ENCODE measurements at places on chromosomes 5 and 9. TPM values are rescaled to one million over a fixed set of nuclear protein-coding genes. Genes with fewer than 3 reads are reported as not detected.

Gene KYAT1
- total RNA-seq, result 5.3 TPM

Gene EIF4EBP3
- total RNA-seq, result 0.74 TPM

Gene DAB2
- total RNA-seq, result 217 TPM

Gene PAEP
- total RNA-seq, result not detected

Gene FAM221B
- total RNA-seq, result not detected

Gene FSTL4
- total RNA-seq, result not detected

Gene RANBP3L
- not detected for total RNA-seq

Gene OLFM1
- 1.5 TPM for total RNA-seq

Gene SHC3
- total RNA-seq, result 26.5 TPM

Gene RUSC2
- total RNA-seq, result 32.9 TPM

Gene S100Z
- not detected for total RNA-seq

Gene ADAMTS2
- total RNA-seq, result 25.8 TPM

- DNase-seq, result no peak
These were observed 60.1 kb downstream of the GADD45G start for GRCh38 chr9:89664896-89665329.

GRCh38 chr9:90188656-90189055 lies 454.0 kb downstream of the DIRAS2 start:
- DNase-seq, result no peak

- DNase-seq, result no peak
These were observed 13.0 kb upstream of the CXXC5 start for GRCh38 chr5:139635191-139635590.

DNA sequence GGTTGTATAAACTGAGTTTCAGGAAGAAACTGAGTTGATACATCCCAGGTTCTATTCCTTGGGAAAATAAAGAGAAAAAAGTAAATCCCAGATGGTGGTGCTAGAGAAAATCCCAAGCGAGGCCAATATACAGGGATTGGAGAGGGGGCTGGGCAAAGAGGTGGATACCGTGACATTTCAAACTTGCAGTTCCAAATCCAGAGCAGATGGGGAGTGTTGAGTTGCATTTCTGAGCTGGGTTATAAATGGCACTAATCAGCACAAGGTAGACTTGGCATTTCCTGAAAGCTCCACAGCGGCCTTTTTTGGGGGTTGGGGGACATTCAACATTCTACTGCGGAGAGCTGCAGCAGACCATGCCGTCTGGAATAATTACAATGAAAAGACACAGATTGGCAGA lies 224.4 kb downstream of the NXNL2 start:
- no peak for DNase-seq

- no peak for DNase-seq
These were observed 164.4 kb upstream of the SLC12A2 start for GRCh38 chr5:127919006-127919796.

DNA sequence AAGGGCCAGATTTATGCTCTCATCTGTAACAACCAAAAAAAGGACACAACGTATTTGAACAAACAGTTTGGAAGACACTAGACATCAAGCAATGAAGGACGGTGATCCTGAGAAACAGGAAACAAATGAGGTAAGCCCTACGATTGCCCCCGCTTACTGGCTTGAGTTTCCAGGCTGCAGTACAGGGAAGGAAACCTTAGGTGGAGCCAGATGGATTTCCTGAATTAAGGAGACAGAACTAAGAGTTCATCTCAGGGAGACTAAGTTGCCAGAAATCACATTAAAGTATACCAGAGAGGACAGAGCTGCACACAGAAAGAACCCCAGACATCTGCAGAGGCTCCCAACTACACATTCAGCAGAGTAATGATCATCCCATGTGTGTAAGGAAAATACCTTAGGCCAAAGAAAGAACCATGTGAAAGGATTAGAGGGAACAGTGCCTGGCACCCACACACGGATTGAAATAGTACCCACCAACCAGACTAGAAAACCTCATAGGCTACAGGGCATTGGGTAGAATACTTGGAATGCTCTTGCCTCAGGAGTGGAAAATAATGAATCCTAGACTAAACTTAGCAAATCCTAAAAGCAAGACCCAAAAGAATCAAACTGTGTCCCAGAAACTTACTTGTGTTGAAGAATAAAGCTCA lies 99.3 kb upstream of the NIPBL start:
- peak; percentile 31 for DNase-seq

DNA sequence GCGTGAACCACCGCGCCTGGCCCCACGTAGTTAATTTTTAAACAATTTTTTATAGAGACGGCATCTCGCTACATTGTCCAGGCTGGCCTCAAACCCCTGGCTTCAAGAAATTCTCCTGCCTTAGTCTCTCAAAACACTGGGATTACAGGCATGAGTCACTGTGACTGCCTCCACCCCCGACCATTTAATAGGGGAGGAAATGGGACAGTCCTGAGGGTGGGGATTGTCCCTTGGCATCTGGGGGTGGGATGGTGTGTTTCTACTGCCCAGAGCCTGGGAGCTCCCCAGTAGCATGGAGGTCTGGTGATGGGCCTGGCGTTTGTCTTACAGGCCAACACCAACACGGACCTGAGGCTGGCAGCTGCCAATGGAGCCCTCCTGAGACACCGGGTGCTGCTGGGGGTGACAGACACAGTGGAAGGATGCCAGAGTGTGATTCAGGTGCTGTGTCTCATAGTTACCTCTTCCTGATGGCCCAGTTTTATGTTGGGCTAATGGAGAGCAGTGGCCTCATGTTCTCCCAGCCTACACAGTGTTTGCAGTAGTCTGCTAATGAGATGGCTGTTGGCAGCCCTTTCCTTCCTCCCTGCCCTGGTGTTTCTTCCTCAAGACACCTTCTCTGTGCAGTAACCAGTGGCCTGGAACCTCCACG lies 22.5 kb downstream of the TMEM268 start:
- no peak for DNase-seq

GRCh38 chr9:136239983-136240330 lies 5.7 kb downstream of the QSOX2 start:
- no peak for DNase-seq

DNA sequence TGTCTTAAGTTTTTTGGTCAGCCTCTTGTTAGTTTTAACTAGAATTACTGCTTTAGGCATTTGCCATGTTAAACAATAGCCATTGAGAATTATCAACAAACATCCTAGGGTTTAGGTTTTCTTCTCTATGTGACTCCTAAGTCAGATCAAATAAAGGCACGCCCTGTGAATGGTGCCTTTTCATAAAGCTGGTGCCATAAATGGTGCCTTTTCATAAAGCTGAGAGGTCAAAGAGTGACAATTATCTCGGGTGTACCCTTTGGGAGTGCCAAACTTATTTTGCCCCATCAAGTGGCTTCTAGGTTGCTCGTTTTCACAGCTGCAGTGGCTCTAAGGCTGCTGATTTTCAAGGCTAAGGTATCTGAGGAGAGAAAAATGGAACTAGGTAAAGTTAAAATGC lies 391.6 kb downstream of the DMRTA1 start:
- no peak for DNase-seq

GRCh38 chr9:5286262-5286661 lies 18.3 kb downstream of the RLN2 start:
- no peak for DNase-seq

DNA sequence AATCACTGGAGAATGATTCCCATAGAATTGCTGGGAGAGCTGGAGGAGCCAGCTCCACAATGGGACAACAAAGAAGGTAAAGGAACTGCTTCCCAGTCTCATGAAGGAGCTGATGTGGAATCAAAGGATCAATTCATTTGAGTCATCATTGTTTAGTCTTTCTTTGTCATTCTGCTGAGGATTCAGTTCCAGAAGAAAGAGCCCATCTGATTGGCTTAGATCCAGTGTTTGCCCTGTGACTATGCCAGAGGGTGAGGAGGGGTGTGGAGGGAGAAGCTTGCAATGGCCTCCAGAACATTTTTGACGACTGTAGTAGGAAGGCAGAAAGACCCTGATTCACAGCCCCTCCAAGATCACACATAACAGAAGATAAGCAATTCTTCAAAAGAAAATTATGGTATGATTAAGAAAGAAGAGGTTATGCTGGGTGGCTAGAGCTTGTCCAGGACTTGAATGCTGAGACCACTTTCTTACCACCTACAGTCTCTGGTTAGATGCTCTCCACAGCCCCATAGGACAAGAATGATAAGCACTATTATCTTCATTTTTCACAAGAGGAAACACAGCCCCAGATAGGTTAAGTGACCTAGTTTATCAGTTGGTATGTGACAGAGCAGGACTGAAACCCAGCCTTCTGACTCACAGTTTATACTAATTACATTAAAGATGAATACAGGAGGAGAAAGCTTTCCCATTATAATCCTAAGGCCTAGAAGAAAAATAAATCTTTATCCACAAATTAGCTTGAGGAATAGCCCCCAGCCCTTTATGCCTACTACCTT lies 363.1 kb downstream of the PRELID2 start:
- peak; percentile 39 for DNase-seq

GRCh38 chr9:99353408-99353807 lies 131.3 kb downstream of the SEC61B start:
- DNase-seq, result peak; percentile 96

GRCh38 chr5:52961274-52961681 lies 27.9 kb upstream of the ITGA2 start:
- peak; percentile 16 for DNase-seq

GRCh38 chr9:136385015-136385414 lies 11.5 kb upstream of the CARD9 start:
- DNase-seq, result no peak

GRCh38 chr5:53361708-53362107 lies 118.7 kb upstream of the FST start:
- no peak for DNase-seq

GRCh38 chr9:131876486-131876885 lies 136.6 kb upstream of the RAPGEF1 start:
- DNase-seq, result no peak

GRCh38 chr9:124258607-124259157 lies 933 bp downstream of the NEK6 start:
- no peak for DNase-seq

DNA sequence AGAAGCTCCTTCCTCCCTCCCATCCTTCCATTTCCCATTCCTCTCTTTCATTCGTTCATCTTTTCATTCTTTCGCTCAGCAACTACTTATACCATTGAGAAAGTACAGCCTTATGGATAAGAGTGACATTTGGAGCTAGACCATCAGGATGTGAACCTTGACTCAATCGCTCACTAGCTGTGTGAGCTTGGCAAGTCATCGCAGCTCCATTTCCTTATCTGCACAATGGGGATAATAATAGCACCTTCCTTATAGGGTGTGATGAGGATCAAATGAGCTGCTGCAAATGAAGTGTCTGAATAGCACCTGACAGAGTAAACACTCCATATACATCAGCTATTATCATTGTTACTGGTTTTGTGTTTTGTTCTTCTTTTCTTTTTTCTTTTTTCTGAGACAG lies 28.1 kb upstream of the SYNPO start:
- no peak for DNase-seq

DNA sequence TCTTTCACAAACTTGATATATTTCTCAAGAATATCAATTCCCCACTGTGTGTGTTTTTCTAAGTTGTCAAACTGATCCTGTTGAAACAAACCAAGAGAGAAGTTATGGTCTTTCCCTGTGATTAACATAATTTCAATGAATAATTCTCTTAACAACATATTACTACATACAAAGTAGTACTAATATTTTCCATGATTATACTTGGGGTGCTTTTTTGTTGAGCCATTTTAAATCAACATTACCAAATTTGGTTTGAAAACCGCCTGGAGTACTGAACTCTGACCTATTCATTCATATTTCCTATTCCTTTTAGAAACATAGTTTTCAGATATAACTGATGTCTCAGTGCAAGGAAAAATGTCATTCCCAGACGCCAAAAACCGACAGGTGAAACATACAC lies 48.1 kb downstream of the FNBP1 start:
- DNase-seq, result no peak

DNA sequence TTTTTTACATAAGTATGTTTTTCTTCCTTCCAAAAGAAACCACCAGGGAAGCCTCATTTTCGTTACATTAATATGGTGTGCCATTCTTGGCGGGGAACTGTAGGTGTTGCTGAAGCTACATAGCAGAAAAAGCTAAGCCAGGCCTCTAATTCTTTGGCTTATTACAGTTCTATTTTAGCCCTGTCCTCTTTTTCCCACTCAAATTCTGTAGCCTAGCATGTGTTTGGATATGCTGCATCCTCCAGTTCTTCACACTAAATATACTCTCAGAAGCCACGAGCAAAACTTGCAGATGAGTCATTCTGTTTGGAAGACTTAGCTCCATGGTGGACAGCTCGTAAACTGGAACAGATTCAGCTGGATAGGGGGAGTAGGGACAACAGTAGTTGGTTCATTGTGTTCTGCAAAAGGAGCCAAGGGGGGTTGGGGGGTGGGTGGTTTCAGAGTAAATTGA lies 369.4 kb downstream of the TMEM161B start:
- no peak for DNase-seq

DNA sequence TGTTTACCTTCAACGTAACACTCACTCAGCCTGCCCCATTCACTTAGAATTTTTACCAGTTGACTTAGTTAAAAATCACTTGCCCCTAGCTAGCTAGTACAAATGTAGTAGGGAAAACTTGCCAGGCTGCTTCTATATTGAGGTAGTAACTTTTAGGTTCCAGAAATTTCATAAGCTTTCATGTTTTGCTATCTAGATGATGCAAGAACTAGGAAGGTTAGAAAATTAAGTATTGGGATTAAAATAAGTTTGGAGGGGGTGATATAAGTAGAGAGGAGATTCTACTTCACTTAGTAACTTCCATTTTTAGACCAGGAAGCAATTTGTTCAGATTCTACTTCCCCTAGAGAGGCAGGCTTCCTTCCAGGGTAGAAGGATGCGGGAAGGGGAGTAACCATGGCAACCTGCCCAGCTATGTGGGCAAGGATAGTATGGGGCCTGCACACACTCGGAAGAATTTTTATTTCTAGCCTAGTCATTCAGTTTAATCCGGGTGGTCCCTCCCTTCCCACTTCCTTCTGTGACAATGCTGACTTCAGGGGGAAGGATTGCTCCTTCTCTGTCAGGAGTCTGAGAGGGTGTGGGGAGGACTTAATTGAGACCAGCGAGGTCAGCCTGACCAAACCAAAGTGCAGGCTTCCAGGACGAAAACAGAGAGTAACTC lies 4.2 kb downstream of the DAB2 start:
- DNase-seq, result peak; percentile 92

GRCh38 chr5:173319646-173320045 lies 8.6 kb downstream of the STC2 start:
- DNase-seq, result no peak

GRCh38 chr5:155128786-155129512 lies 115.4 kb downstream of the KIF4B start:
- DNase-seq, result no peak

GRCh38 chr5:29296548-29296947 lies 1896.9 kb upstream of the CDH6 start:
- DNase-seq, result no peak

DNA sequence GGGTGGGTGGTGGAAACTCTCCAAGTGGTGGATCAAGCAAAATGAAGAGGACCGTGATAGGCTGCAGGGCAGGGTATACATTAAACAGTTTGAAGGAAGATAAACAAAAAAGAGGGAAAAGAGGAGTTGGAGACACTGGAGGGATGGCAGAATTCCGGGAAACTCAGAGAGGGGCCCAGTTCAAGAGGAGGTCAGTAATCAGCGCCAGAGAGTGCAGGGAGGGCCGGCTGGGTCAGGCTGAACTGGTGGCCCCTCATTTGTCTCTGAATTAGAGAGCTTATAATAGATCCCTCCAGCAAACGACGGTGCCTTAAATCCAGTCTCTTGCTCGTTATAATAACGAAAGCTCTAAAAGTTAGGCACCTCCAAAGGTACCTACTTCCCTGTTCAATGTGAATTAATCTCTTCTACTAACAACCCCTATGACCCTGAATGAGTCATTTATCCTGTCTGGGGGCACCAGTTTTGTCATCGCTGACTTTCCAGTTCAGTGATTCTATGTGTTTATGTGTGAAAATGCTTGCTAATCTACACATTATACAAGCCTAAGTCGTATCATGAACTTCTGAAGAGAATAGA lies 2.4 kb upstream of the ZSWIM6 start:
- DNase-seq, result no peak

- DNase-seq, result peak; percentile 82
These were observed 89.7 kb upstream of the CCNG1 start for GRCh38 chr5:163347671-163348070.
